ENCODE measurements at places on chromosomes 7 and 10.

GRCh38 chr10:7563368-7563767 lies 103.4 kb downstream of the ITIH5 start:
- DNase-seq, result no peak

GRCh38 chr10:92080244-92080643 lies 156.7 kb downstream of the BTAF1 start:
- no peak for DNase-seq

- DNase-seq, result no peak
Observed at GRCh38 chr7:7789551-7789988, 71.2 kb upstream of the RPA3 start.

DNA sequence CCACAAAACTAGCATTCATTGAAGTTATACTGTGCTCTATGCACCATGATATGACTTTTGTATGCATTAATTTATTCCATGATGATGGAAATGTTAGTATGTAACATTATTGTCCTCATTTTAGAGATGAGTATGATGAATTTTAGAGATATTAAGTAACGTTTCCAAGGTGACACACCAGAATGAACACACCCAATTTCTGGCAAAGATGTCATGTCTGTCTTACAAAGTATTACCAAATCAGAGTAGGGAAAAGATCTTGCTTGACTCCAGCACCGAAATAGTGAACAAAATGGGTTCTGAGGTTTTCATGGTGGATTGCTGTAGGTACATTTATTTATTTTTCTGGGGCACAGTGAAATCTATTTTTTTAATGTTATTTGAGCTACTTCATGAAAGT lies 33.8 kb upstream of the COL1A2 start:
- no peak for DNase-seq

GRCh38 chr7:24604630-24605029 lies 31.4 kb downstream of the PALS2 start:
- DNase-seq, result no peak

DNA sequence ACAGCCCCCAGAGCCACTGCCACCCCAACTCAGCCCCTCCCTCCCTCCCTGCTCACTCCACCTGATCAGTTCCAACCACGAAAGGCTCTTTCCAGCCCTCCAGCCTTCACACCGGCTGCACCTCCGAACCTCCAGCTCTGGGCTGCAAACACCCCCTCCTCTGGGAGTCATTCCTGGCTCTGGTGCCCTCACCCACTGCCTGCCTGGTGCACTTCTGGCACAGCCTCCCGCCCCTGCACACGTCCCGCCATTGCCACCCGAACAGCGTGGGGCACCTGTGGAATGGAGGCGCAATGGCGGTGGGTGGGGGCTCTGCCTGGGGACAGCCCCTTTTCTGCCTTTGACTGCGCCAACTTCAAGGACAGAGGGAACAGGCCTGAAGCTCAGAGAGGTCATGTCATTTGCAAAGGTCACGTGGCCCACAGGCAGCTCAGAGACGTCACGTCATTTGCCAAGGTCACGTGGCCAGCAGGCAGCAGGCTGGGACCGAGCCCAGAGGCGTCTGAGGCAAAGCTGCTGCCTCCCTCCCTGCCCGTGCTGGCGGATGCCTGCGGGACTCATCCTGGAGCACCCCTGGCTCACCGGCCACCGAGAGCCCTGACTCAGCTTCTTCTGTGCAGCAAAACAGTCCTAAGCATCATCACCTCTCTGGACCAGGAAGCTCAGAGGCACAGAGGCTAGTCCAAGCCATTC lies 76.0 kb upstream of the DNAAF5 start:
- no peak for DNase-seq

DNA sequence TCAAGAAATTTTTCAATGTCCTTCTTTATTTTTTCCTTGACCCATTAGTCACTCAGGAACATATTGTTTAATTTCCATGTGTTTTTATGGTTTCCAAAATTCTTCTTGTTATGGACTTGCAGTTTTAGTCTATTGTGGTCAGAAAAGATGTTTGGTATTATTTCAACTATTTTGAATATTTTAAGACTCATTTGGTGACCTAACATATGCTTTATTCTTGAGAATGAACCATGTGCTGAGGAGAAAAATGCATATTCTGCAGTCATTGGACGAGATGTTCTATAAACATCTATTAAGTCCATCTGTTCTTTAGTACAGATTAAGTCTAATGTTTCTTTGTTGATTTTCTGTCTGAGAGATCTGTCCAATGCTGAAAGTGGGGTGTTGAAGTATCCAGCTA lies 42.3 kb upstream of the MDFIC start:
- DNase-seq, result no peak

DNA sequence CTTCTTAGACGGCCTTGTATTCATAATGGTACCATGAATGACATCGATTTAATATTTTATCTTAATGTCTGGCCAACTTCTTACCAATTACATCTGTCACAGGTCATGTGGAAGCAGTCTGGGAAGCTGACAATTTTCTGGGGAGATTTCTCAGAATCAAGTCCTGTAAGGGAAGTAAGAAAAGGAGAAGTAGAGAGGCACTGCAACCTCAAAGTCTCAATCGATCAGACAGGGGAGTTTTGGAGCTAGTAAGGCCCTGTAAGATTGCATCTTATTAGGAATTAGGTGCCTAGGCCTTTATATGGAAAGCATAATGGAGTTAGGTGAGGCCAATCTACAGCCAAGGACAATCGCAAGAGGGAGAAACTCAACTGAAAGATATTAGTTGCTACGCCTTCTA lies 694.6 kb upstream of the SORCS1 start:
- DNase-seq, result no peak

DNA sequence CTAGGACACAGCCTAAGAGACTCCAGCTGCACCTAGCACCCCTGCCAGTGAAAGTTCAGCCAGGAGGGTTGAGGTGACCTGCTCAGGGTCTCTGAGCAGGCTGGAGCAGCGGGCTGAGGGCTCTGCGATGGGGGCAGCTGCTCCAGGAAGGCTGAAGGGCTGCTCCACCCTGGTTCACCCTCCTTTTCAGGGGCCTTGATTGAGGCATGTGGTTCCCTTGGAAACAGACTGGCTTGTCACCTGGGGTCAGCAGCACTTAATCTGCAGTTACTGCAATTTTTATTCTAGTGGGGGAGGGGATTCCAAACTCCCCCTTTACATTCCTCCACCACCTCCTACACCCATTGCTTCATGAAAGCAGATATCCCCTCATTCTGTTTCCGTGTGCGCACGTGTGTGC lies 85.3 kb upstream of the UNC5B start:
- DNase-seq, result no peak

DNA sequence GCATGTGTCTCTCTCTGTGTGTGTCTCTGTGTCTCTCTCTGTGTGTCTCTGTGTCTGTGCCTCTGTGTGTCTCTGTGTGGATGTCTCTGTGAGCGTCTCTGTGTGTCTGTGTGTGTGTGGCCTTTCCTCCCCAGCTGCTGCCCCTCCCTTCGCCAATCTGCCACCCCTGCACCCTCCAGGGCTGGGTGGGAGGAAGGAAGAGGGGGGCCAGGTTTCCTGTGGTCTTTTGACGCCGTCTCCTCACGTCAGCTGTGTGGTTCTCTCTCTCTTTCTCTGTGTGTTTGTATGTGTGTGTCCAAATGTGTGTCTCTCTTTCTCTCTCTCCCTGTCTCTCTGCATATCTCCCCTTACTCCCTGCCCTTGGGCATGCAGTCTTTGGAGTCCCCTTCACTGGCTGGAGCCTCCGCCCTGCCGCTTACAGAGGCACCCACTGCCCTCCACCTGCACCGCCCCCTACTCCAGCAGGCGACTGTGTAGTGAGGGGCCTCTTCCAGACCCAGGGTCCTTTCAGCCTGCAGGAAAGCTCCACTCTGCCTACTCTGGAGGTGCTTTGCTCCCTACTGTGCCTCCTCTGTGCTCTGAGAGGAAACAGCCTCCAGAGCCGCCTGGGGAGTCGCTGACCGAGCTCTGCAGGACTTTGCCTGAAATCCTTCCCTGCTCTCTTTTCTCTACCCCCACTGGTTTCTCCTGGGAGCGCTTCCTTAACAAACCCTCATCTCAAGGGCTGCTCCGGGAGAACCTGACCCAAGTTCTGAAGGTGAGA lies 44.2 kb upstream of the C10orf71 start:
- DNase-seq, result peak; percentile 8

DNA sequence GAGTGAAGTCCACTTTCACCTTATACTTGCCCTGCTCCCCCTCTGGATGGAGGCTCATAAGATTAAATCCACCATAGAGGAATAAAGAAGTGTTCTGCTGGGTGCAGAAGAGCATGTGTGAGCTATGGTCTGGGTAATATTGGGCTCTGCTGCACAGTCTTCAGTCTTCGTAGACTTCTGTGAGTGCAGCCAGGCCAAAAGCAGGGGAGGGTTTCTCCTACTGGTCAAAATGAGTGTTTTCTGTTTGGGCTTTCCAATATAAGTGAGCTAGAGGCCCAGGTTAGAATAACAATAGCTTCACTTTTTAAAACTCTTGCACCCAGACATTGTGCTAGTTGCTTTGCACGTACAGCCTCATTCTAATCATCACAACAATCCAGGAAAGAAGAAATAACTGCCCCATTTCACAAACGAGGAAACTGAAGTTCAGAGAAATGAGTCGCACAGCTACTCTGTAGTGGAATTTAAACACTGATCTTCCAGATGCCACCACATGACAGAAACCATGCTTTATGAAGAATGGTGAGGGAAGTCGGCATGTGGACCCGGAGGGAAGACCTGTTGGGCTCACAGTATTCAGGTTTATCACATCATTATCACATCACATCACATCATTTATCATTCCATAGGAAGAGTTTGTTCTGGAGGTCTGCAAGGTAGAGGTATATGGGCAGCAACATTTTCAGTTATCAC lies 23.8 kb upstream of the MSMB start:
- no peak for DNase-seq

- no peak for DNase-seq
Observed at GRCh38 chr7:139981511-139981895, 81.2 kb downstream of the PARP12 start.

- no peak for DNase-seq
Observed at GRCh38 chr7:129315960-129316359, 91.1 kb downstream of the AHCYL2 start.

Measured in stimulated activated CD8-positive, alpha-beta memory T cell treated with anti-CD3 and anti-CD28 coated beads, Interleukin-7, amount 100 ng/mL, for 4 hours (primary cell).